Endodermal cell (in vitro differentiated cells): ENCODE measurements at places on chromosomes 4 and X.

DNA sequence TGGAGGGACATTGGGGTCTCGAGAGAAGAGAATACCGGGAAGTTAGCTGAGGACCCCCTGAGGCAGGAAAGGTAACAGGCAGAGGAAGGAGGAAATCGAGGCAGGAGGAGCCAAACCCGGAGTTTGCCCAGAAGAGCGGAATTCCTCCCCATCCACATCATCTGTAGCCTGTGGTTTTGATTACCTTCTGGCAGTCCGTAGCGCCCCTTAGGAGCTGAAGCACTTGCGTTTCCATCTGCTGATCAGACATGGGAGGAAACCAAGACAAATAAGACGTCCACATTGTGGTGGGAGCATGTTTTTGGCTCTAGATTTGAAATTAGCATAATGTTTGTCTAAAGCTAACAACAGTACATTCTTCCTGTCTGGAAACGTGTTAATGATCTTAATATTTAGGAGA lies 26.8 kb upstream of the HMX1 start:
- DNase-seq: no peak

DNA sequence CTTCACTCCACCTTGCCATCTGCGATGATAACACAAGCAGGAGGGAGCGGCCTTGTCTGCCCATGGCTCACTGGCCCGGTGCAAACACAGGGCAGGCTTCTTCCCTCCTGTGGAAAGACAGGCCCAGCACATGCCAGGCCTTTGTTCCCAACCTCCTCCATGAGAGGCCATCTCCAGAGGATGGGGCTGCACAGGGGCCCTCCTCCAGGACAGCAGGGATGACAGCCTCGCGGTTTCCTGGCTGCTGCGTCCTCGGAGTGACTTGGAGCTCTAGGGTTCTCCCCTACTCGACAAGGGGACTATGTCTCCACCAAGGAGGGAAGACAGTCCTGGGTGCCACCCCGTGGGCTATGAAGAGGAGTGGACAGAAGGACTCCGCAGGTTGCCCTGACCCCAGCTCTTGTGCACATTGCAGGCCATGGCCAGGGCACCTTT lies 21.8 kb downstream of the RNF212 start:
- no peak for DNase-seq

GRCh38 chr4:7289589-7289988 lies 97.3 kb downstream of the SORCS2 start:
- no peak for DNase-seq

- DNase-seq: no peak
These were observed 62.6 kb downstream of the KIF4A start for GRCh38 chrX:70352496-70352895.

GRCh38 chrX:120732879-120733278 lies 103.0 kb upstream of the C1GALT1C1 start:
- DNase-seq: no peak

GRCh38 chr4:56062526-56063145 lies 113.9 kb downstream of the CEP135 start:
- DNase-seq: no peak

GRCh38 chrX:70032792-70033191 lies 16.9 kb downstream of the AWAT2 start:
- DNase-seq: no peak

DNA sequence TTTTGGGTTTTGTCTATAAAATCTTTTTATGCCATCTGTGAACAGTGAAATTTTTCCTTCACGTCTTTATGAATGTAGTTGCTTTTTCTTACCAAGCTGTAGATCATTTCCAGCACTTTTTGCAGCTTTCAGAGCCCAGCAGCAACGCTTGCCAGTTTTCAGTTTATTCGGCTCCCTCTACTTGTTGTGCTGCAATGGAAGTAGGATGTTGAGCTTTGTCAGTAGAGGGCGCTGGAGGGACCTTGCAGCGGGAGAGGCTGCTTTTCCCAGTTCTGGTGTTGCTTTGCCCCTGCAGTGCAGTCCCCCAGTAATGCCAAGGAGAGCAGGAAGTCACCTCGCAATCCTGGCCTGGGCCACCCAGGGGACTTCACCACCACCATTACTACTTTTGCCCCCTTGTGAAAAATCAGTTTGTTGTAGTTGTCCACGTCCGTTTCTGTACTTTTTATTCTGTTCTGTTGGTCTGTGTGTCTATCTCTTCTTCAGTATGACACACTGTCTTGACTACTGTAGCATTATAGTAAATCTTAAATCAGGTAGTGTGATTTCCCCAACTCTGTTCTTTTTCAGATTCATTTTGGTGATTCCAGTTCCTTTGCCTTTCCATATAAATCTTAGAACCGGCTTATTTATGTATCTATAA lies 21.8 kb downstream of the CMC4 start:
- DNase-seq: peak; percentile 85

GRCh38 chr4:1092983-1093361 lies 20.4 kb downstream of the RNF212 start:
- DNase-seq: no peak

- no peak for DNase-seq
These were observed 849.6 kb upstream of the POU3F4 start for GRCh38 chrX:82658492-82658891.

GRCh38 chrX:15785176-15785750 lies 5.0 kb upstream of the ZRSR2 start:
- no peak for DNase-seq

GRCh38 chr4:153297116-153297515 lies 47.4 kb upstream of the MND1 start:
- DNase-seq: no peak

- DNase-seq: no peak
These were observed 5.8 kb upstream of the DCLK2 start for GRCh38 chr4:150072471-150072870.

GRCh38 chr4:170388255-170388654 lies 298.5 kb upstream of the AADAT start:
- no peak for DNase-seq

- DNase-seq: no peak
These were observed 222.0 kb upstream of the ADAMTS3 start for GRCh38 chr4:72791054-72791453.

- DNase-seq: no peak
These were observed 14.2 kb upstream of the HERC5 start for GRCh38 chr4:88442689-88443191.

GRCh38 chr4:55947912-55948725 lies 626 bp upstream of the CEP135 start:
- DNase-seq: no peak

GRCh38 chr4:156766846-156767245 lies 204.8 kb downstream of the PDGFC start:
- no peak for DNase-seq

DNA sequence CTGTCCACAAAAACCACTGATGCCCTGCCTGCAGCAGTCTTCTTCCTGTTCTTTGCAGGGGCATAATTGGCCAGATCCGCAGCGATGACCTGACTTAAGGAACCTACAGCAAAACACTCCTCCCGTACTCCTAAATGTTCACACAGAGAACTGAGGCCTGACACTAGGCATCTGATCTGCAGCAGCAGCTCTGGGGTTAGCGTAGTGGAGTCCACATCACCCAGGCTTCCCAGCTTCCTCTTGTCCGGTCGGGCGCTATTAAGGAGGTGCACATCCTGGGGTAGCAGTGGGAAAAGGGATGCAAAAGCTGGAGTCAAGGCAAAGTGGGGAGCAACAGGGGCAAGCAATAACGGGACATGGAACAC lies 758 bp downstream of the SCFD2 start:
- no peak for DNase-seq

DNA sequence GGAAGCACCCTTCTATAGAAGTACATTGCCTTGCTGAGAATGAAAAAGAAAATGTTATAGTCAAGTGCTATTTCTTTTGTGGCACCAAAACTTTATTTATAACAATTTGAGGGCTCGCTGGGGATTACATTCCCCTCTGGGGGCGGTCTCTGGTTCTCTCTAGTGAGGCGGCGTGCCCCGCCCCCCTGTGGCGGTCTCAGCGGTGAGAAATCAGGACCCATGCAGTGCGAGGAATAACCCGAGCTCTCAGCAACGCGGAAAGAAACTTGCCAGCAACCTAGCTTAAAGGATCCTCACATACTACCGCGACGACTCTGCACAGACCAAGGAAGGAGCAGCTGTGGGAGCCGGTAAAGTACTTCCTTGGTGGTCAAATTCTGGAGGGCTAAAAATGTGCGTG lies 83.4 kb upstream of the SHISA3 start:
- DNase-seq: peak; percentile 73

- no peak for DNase-seq
These were observed 13.0 kb downstream of the DKC1 start for GRCh38 chrX:154775419-154776349.

DNA sequence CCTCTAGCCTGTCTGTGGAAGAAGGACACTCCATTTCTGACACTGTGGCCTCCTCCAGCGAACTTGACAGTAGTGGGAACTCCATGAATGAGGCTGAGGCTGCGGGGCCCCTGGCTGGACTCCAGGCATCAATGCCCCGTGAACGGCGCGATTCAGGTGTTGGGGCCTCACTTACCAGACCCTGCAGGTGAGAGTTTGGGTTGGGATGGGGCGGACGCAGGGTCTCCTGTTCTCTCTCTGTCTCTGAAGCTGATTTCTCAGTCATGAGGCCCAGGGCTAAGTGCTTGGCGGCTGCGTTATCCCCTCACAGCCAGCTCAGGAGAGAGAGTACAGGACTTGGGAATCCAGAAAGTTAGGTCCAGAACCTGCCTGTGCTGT lies 71.0 kb downstream of the STARD8 start:
- no peak for DNase-seq

- no peak for DNase-seq
These were observed 52.6 kb downstream of the SULT1B1 start for GRCh38 chr4:69707807-69708206.

DNA sequence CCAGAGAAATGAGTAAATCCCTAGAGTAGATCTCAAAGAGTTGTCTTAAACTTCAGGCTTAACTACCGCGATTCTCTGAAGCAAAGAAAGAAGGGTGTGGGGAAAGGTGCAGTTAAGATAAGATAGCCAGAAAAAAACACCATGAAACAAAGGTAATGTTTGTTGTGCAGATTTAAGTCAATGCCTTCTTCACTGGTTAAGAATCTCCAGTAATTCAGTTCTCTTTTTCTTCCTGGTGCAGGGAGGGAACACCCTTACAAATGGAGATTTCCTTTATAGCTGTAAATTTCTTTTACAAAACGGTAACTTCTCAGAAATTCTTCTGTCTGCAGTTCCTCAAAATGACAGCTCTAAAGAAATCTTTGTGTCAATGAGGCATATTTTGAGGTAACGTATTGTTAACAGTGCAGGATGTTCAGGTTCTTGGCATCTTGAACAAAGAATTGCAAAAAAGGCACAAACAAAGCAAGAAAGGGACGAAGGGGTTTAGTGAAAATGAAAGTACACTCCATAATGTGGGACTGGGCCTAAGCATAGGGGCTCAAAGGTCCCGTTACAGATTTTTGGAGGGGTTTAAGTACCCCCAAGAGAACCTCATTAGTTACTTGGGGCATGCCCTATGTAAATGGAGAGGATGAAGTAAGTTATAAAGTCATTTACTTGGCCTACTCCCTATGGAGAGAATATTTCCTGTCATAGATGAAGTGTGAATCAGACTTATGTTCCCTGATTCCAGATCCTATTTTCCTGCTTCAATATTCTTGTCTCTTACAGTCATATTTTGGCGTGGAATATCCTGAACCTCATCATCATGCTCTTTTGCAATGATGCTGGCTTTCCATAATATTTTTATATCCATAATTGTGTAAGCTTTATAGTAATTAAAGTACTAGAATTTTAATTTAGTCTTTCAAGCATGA lies 492.0 kb downstream of the PCDH11X start:
- peak; percentile 36 for DNase-seq

DNA sequence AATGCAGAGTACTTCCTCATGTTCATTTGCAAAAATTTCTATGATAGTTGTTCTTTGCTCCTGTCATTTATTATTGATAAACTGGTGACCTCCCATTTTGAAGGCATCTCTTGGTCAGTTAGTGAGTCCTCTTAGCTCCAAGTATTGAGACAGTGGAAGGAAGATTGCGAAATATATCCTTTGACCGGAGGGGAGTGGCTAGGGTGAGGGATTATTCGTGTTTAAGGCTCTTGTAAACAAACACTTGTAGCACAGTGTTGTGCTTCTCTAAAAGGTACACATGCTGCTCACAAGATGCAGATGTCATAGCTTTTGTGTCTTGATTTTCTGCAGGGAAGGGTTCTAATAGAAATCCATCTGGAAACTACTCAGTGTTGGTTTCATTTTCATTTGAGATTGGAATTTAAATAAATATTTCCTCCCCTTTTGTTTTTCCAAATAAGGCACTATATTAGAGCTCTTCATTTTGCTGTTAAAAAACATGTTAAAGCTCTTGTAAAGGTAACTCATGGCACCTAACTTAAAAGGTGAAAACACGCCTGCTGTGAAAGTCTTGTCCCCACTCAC lies 21.8 kb downstream of the TXLNG start:
- DNase-seq: no peak

DNA sequence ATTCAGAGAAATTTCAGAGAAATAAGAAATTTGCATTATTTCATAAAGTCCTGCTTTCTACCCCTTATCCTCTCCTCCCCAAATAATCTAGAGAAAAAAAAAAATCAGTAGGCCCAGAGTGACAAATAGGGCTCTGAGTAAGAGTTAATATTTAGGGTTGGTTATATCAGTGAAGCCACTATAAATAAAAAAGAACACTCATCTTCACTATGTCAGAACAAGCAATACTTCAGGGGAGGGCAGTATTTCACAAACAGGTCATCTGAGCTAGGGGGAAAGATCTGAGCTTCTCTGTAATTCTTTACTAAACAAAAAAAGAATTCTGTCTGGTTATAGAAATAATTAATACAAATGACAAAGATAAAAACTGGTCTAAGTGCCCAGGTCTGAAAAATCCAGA lies 39.4 kb downstream of the PDE5A start:
- DNase-seq: no peak

- DNase-seq: peak; percentile 79
These were observed 460.3 kb downstream of the SPRY1 start for GRCh38 chr4:123856689-123857545.

- peak; percentile 51 for DNase-seq
These were observed 41.8 kb upstream of the RLIM start for GRCh38 chrX:74656079-74656745.

DNA sequence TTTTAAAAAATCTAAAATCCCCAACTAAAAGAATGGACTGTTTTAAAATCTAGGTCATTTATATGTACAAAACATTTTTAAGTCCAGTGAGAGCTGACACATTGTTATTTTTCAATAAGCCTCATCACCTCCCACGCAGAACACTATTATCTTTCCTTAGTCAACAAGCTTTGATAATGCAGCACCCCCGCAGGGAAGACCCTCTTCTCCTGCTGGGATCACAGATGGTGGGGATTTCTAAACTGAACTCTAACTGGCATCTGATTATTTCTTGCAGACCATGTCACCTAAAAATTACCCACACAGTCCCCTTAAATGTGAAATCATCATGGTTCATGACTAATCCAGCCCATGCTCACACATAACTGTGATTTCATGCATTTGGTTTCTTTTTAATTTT lies 11.6 kb downstream of the SYTL4 start:
- DNase-seq: no peak

- DNase-seq: no peak
These were observed 2.9 kb downstream of the CPZ start for GRCh38 chr4:8595237-8596087.
